Cardiac muscle cell (in vitro differentiated cells and primary cell): ENCODE measurements at places on chromosomes 7 and 10. TPM values are rescaled to one million over a fixed set of nuclear protein-coding genes. Genes with fewer than 3 reads are reported as not detected.

CALML5 gene
- total RNA-seq, result not detected in 2 replicates

SLC26A5 gene
- 0.11 and 0.15 TPM in 2 replicates for total RNA-seq

DNA sequence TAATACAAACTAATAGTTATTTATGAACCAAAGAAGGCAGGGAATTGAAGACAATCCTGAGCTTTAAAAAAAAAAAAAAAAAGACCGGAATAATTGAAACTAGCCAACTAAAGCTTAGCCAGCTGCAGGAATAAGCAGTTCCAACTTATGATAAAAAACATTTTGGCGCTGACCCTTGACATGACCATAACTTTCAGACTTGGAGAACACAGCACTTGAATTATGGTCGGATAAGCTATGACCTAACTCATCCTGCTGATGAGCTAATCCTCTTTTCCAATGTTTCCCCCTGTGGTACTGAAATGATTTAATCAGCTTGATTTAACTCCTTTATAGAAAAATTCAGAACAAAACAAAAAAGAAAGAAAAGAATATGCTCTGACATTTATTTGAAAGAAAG, 181.8 kb downstream of the DGKB start:
- no peaks in the 10 kb centered on the region for H3K27me3 ChIP-seq
- H3K4me3 ChIP-seq, result no peak overlapping the region
- no peak overlapping the region for H3K27ac ChIP-seq
- no peaks in the 10 kb centered on the region for H3K4me1 ChIP-seq

CXCL12 gene
- 26.3 and 68.9 TPM in 2 replicates for total RNA-seq

DNA sequence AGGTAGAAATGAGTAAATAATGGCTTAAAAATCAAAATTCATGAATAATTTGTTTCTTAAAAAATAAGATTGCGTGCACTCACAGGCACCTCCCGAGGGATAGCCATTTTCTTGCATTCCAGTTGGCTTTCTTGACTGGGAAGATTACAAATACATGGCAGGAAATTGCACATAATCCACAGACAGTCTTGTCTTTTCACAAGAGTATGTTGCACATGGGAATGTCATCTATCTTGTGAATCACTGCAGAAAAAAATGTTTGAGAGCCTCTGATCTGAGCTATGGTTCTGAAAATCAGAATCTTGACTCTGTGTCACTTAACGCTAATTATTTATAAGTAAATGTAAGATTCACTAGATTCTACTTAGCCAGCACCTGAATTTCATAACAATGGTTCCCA, 74.1 kb upstream of the PRKG1 start:
- no peaks in the 10 kb centered on the region for H3K36me3 ChIP-seq
- H3K4me1 ChIP-seq, result peaks cover 9% of the 10 kb centered on the region
- no peaks in the 10 kb centered on the region for H3K27me3 ChIP-seq
